Right kidney (tissue), 9 donors: ENCODE measurements at places on chromosomes 5 and 9.

- DNase-seq, result no peak
Observed at GRCh38 chr9:127711226-127711701, 4.2 kb downstream of the PTRH1 start.

DNA sequence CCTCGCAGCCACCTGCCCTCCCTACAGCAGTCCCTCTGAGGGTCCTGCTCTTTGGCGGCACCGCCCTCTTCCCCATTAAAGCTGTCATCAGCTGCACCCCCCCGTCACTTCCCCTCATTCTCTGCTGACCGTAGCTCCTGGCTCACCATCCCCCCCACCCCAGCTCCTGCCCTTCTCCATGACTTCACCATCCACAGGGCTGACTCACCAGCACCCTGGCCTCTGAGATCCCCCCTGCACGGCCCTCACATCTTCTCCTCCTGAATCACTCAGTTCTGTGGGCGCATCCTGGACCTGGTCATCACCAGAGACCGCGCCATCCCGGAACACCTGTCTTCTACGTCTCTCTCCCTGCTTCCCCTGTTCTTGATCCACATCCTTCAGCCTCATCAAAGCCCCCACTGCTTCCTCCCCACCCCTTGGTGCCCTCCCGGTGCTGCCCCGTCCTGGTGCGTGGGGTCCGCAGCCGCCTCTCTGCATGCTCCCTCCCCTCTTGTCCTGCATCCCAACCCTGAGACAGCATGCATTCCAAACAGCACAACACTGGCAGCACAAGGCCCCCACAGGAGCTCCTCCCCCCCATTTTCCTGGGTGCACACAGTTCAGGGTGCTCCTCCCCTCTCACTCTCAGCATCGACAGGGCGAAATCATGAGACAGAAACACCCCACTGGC, 12.9 kb downstream of the FLT4 start:
- DNase-seq, result no peak

- DNase-seq, result no peak
Observed at GRCh38 chr9:21777701-21778100, 24.7 kb upstream of the MTAP start.

DNA sequence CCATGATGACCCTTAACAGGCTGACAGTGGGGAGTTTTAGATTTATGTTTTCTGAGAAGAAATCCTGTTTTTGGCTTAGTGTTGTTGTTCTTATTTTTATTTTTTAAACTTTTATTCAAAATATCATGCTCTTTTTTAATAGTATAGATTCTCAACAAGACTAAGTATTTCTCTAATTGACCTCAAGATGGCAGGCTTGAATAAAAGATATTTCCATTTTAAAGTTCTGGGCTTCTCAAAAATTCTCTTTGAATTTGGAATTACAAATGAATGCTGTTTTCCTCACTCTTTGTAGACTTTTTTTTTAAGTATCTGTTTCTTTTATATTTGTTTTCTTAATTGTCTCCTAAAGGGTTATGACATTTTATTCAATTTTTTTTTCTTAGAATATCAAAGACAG, 50.0 kb upstream of the SH3GL2 start:
- no peak for DNase-seq

- DNase-seq, result no peak
Observed at GRCh38 chr5:67142816-67143215, 53.8 kb downstream of the CD180 start.

DNA sequence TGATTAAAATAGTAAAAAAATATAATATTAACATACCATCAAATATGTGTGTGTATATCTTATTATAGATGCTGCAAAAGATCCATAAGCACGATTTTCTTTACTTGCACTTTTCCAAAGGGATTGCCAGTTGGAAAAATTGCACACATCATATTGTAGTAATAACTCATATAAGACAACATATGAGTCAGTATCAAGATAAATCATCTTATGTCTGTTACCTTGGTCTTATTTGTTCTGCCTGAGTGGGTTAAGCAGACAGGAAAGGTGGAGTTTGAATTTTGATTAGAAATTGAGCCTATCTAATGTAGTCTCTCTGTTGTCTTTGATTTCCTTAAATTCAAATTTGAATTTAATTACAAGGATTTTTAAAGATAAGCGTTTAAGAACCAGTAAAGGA, 24.6 kb downstream of the LYSMD3 start:
- DNase-seq, result no peak

DNA sequence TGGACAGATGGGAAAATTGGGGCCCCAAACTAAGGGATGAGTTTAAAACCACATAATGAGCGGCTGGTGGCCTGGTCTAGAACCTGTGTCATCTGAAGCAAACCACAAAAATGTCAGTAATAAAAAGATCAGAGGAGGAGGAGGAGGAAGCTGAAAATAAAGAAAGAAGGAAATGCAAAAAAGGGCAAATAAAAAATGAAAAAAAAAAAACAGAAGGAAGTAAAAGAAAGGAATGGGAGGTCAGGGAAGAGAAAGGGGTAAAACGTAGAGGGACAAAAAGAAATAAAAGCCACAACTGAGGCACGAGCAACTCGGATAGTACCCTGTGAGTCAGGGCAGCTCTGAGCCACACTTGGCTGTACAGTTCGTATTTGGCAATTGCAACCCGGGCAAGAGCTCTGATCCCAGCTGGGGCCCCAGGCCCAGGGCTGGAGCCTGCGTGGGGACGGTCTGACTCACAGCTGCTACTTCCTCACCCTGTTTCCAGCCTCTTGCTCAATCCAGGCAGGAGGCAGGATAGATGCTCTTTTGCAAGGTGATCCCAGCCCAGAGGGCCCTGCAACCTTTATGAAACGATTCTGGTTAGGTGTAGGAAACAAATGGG, 137.9 kb upstream of the TRIM32 start:
- DNase-seq, result no peak

DNA sequence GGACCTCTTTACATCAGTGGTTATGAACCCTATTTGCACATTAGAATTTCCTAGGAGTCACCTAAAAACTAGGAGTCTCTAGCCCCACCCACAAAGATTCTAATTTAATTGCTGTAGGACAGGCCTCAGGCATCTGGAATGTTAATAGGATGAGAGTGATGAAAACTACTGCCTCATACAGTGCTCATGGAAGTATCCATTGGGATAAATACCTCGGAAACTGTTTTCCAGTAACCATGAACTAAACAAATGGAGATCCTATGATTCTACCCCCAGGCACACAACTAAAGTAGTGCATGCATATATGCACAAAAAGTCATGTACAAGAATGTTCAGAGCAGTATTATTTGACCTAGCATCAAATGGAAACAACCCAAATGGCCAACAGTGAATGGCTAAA, 286.3 kb downstream of the DNAH5 start:
- DNase-seq, result no peak

DNA sequence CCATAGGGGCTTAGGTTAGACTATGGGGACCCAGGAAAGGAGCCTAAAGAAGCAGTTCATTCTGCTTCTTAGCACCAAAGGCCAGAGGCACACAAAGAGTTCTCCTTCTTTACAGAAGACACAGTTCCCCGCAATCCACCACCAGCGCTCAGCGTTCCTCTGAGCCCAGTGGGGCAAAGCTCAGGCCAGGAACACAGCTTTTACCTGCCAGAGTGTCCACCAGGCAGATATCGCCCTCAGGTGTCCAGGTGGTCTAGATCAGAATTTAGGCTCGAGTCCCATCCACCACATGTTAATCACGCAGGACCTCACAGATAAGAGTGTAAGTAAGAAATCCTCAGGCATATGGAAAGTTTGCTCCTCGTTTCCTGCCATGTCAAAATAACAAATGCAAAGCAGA, 53.0 kb downstream of the UBE2QL1 start:
- no peak for DNase-seq

DNA sequence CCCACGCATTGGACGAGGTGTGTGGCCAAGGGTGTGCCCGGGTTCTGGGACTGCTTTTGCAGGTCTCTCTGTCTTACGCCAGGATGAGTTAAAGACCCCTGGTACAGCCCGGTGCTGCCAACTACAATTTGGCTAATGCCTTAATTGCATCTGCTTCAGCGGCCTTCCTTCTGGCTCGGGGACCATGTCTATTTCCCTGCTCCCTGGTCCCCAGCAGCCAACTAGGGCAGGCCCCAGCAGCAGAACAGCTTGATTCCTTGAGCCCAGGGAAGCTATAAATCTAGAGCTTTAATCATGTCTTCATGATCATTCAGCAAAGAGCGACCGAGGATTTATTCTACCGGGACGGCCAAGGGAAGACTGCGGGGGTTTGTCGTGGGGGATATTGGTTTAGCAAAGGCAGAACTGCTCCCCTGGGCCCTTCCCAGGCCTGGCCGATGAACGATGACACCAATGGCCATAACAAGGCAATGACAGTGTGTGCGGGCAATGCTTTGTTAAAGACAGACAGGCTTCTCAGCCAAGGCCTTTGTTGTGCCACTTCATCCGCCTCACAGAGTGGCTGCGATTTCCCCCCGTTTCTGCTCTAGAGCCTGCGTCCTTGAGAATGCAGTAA, 51.4 kb downstream of the CFAP77 start:
- DNase-seq, result no peak

GRCh38 chr5:75053304-75054133, 1.2 kb upstream of the GCNT4 start:
- peak; percentile 95 for DNase-seq

- no peak for DNase-seq
Observed at GRCh38 chr9:105957830-105958229, 263.5 kb downstream of the TMEM38B start.

DNA sequence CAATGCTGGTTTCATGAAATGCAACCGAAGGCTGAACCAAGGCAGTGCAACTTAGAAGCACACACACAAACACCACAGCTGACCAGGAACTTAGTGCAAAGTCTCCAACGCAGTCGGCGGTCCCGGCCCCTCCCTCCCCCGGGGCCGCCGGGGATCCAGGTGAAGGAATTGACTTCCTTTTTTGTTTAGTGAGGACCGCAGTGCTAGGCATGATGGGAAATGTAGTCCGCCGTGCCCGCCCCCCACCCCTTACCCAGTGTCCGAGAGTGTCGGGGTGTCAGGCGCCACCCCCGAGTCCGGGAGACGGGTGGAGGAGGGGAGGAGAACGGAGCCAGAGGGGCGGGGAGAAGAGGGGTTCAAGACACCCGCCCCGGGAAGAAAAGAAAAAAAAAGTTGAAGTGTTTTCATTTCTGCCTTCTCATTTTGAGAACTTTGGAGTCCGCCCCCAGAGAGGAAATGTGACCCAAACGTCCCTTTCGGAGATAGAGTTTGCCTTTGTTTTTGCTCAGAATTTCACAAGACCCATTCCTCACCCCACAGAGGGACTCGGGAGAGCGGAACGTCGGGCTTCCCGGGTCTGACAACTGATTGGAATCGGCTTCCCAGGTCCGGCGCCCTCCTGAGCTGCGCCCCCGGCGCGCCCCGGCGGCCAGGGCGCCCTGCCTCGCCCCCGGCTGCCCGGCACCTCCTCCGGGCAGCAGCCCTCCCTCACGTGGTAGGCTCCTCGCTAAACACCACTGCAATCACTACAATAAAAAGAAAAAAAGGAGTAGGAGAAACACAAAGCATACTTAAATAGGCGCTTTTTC, 2.0 kb downstream of the IER5L start:
- peak; percentile 93 for DNase-seq

- no peak for DNase-seq
Observed at GRCh38 chr9:36204906-36205547, 14.3 kb downstream of the CLTA start.

GRCh38 chr5:40220260-40220659, 459.5 kb upstream of the PTGER4 start:
- DNase-seq, result no peak

- no peak for DNase-seq
Observed at GRCh38 chr9:130290291-130291181, 25.0 kb downstream of the HMCN2 start.

DNA sequence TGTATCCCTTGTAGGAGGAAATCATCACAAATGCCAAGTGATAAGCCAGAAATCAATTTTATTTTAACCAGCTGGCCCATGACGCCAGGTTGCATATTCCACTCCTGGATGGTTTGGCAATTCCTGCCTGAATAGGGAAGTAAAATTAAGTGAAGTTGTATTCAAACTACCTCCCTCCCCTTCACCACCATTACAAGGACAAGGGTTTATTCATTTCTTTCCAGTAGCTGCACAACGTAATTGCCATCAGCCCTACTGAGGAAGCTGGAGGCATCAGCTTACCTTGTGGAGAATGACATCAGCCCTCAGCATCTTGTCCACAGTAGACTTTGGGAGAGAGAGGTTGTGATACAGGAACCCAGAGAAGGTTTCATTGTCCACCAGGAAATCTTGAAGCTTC, 66.6 kb downstream of the ABCA1 start:
- no peak for DNase-seq

DNA sequence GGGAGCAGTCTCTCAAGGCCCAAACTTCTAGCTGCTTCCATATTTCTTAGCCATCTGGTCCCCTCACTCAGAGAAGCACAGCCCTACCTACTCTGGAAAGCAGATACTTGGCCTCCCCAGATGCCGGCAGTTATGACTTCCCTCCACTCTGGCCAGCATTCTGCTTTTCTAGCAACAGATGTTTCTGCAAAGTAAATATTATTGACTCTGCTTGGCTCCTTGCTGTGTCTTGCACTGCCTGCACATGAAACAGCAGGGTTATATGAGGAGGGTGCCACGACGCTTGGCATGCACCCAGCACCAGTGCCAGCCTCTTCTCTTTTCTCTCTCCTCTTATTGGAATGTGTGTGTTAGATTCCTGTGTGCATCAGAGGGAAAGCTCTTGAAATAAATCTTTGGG, 99.7 kb downstream of the ARHGAP26 start:
- no peak for DNase-seq

DNA sequence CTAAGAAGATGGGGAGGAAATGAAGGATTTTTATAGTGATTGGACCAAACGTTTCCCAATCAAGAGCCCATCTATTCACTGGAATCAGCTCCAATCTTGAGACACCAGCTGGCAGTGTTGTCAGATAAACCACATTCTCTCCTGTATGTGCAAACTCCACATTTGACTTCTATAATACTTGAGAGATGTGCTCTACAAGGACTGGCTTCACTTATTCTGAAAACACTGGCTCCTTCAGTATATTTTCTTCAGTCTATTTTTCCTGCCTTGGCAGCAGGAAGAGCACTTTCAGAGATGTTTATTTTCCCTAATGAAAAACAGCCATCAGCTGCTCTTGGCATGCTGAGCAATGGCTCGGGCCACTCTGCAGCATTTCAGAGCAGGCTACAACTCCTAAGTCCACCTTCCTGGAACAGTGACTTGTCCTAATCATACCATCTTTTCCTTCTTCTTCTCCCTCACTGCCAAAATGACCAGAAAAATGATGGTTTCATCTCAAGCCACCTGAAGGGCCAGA, 96.9 kb upstream of the FSTL4 start:
- DNase-seq, result no peak

DNA sequence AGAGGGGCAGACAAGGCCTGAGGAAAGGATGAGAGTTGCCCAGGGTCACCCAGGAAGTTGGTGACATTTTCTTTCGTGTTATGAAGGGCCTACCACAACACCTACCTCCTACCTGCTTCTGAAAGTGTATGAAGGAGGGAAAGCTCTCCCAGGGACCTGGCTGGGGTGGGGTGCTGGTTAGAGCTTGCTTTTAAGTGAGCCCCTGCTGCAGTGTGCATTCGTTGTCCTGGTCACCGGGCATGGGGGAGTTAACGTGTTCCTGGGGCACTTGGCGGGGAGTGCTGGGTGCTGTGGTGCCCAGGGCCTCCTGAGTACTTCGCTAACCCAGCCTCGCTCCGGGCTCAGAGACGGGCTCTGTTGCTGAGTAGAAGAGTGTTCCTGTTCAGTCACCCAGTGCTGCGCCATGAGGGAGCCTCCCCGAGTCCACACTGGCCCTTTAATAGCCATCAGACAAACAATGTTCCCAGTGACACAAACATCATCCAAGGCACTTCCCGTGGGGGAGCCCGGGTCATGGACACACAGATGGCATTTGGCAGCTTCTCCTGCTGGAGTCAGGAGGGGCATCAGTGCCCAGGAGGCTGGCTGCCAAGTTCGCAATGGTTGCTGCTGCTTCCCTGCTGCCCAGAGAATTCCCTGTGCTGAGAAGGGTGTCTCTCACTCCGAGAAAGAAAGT, 85.7 kb downstream of the AMBP start:
- DNase-seq, result no peak
